ENCODE measurements at places on chromosomes 12 and 14.
A peak's percentile ranks its signal among the peaks of the same experiment; 100 is the strongest.

GRCh38 chr12:26058308-26058707 is 66.5 kb downstream of the BHLHE41 start:
- DNase-seq = no peak

DNA sequence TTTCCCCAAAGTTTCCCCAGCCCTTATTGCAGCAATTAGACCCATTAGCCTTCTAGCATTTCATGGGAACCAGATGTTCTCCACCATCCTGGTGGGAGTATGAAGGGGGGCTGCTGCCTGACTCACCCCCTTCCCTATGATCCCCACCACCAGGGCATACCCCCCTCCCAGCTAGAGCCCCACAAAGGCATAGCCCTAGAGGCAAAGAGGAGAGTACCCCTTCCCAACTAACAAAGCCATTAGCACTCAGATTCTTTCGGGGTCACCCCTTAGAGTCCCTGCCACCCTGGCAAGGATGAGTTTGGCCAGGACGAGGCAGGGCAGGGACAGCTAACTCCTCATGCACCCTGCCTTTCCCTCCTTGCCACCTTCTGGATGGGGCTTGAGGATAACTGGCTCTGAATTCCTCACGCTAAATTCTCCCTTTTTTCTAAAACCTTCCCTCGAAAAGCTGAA is 9.2 kb downstream of the RARG start:
- DNase-seq = no peak

- DNase-seq = no peak
Measured at GRCh38 chr14:102778338-102779083, 1.3 kb downstream of the TRAF3 start.

- no peak for DNase-seq
Measured at GRCh38 chr12:115213118-115213517, 529.1 kb upstream of the TBX3 start.

GRCh38 chr12:50112456-50113218 is 601 bp downstream of the COX14 start:
- DNase-seq = no peak

DNA sequence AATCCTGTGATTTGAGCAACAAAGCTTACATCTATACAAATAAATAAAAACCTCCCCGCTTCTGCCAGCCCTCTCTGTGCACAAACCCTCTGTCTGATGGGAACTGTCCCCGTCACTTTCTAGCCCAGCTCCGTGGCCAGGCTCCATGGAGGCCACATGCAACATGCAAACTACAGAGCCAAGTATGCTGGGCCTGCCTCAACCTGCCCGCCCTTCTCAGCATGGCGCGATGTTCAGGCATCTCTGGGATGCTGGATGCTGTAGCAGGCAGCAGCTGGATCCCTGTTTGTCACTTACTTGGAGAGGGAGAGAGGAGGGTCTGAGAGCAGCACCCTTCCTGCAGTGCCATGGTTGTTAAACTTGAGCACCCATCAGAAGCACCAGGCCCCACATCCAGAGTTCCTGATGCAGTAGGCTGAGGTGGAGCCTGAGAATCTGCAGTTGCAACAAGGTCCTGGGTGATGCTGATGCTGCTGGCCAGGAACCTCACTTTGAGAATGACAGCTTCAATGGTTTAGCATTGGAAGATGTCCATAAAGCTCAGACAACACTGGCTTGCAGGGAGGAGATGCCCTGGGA is 32.4 kb downstream of the CLMN start:
- no peak for DNase-seq

DNA sequence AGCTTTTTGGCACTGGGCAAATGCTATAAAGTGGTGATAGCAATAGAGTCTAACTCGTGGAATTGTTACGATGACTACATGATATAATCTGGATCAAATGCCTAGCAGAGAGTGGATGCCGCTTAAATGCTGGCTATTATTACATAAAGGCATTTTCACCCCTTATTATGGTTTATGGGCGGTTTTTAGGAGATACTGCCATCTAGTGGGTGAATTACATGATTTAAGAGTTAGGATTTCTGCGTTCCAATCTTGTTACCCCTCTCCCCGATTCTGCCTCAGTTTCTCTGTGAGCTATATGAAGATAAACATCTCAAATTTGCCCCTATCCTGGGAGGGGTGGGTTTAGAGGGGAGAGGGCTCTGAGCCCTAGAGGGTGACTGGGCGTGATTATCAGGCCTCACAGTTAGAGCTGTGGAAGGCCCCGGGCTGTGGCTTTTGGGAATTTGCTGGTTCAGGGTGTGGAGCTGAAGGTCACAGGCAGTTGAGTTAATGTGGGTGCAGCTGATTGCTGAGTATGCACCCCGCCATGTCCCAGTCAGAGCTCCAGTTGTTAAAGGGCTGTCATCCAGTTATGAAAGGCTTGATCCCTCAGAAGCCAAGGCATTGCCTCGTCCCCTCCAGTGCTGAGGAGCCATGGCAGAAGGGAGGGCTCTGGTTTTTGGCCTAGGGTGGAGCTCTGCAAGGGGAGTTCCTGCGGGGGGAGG is 14.4 kb downstream of the CLSTN3 start:
- DNase-seq = peak; percentile 20

GRCh38 chr12:95962222-95962621 is 19.1 kb downstream of the AMDHD1 start:
- no peak for DNase-seq

DNA sequence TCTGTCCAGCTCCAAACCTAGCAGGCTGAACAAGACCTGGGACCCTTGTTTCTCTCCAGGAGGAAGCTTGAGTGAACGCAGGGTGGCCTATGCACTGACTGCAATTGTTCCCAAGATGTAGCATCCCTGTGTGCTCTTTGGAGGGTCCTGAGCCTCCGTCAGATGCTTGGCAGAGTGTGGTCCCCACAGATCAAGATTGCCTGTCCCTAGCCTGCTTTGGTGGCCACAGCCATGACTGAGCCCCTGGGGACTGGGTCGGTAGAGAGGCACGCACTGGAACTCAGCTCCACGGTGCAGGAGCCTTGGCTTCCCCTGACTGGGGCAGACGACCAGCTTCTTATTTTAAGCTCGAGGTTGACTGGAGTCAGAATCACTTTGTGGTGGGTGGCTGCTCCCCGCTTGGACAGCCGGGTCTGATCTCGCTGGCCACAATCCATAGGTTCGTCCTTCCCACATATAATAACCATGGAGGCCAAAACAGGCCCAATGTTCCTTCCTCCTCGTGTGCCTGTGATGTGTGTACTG is 97.8 kb downstream of the LGMN start:
- no peak for DNase-seq

DNA sequence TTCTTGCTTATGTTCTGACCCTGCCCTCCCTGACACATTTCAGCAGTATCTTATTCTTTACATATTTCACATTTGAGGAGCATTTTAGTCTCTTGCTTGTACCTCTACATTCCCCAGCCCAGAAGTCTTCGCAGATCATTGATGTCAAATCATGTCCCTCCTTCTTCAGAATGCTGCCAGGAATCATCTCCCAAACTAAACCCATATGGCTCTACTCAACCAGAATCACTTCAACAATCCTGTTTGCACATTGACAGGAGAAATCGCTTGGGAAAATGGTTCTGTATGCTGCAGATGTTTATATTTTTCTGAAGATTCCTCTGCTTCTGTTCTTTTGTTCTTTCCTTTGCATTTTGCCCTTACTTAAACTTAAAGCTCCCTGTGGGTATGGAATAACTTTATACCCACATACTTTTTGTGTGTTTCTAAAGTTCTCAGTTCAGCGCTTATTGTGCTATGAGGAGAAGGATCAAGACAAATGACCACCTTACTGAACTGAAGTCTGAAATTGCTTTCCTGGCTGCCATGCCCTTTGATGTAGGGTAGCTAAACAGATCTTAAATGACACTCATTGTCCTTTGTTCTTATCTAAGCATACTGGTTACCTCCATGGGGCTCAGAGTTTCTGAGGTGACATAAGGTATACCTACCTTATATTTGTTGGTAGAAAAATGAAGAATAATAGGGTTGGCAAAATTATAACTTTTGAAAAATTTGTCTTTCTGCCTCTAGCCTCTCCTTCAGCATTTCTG is 134.6 kb downstream of the SLC25A21 start:
- no peak for DNase-seq
